ENCODE measurements at places on chromosomes 2 and 18.

- DNase-seq, result no peak
Observed at GRCh38 chr2:174535757-174536703, 49.2 kb upstream of the GPR155 start.

GRCh38 chr2:26130763-26131162, 42.1 kb upstream of the GAREM2 start:
- no peak for DNase-seq

DNA sequence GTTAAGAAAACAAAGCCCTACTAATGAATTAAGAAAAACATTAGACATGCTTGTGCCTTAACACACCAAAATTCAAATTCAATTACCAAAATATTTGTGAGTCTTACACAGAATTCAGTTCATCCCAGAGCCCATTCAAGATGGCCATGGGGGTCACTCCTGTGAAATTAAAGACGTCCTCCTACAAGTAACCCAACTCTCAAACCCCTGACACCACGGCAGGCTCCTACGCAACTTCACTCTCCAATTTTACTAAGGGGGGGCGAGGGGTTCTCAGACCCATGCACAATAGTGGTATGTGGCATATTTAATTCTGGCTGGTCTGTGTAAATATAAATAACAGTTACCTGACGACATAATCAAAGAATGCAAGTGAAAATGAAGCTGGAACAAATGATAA, 5.0 kb downstream of the ZNF516 start:
- no peak for DNase-seq

GRCh38 chr18:40371673-40372072, 1583.4 kb upstream of the PIK3C3 start:
- peak; percentile 15 for DNase-seq

GRCh38 chr2:99255491-99256318, at the start of gene LYG2:
Gene LYG2, minus strand, starts transcription at chr2:99255666. Its CDS starts 1,406 bp downstream, at chr2:99254260.
- no peak for DNase-seq

DNA sequence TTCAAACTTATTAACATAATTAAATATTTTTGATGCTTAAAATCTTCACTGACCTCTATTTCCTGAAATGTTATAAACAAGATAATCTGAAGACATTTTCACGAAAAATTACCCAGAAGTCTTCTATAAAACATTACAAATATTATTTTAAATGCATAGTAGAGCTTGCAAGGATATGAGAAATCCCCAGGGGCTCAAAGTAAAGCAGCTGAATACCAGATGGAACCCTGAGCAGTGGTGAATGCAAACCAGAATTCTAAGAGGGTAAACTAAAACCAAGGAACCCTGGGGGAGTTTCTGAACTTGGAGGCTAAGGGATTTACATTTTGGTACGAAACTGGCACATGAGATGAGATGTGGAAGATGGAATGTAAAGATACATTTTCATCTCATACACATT, 83.6 kb downstream of the FSHR start:
- DNase-seq, result no peak

DNA sequence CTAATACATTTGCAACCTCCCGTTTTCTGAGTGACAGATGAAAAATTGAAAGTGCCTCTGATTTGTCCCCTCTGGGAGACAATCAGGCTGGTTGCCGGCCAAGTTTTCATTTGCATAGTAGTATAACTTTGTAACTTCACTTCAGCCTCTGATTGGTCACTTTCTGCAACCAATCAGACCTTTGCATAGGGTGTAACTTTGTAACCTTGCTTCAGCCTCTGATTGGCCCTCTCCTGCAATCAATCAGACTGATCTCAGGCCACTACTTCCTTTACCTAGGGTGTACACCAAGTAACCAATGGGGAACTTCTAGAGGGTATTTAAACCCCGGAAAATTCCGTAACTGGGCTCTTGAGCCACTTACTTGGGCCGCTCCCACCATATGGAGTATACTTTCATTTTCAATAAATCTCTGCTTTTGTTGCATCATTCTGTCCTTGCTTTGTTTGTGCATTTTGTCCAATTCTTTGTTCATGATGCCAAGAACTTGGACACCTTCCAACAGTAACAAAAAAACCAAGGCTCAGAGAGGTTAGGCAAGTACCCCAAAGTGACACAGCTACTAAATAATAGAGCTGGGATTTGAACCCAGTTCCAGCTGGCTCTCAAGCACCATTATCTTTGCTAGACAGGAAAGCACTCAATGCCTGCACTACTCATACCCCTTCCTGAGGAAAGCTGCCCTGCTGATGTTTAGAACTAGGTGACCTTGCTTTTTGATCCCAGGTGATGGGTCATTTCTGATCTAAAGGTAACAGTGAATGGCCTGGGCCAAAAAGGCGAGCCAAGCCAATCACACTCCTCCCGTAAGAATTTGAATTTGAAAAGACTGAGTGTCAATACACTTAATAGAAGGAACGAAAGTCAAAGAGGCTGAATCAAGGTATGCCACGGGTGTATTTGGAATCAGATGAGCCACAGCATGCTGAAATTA, 10.9 kb upstream of the MYOM1 start:
- no peak for DNase-seq

DNA sequence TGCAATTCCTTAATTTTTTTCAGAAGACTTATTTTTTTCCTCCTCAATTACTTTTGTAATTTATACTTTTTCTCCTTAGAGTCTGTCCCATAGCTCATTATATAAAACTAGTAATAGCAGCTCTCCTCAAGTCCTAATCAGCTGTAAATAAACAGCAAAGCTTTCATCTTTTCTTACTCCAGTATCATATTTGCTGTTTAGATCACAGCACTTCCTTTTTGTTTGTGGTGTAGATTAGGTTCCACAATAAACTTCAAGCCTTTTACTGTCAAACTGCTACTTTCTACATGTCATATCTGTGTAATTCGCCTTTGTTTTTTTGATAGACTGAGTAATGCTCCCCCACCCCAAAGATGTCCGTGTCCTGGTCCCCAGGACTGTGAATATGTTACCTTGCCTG, 25.5 kb downstream of the GCG start:
- no peak for DNase-seq

- DNase-seq, result no peak
Observed at GRCh38 chr18:37779220-37779619, 213.6 kb upstream of the CELF4 start.

- no peak for DNase-seq
Observed at GRCh38 chr2:29047083-29047845, 27.1 kb downstream of the PCARE start.

- DNase-seq, result no peak
Observed at GRCh38 chr2:59969161-59969560, 584.3 kb downstream of the BCL11A start.

- no peak for DNase-seq
Observed at GRCh38 chr2:143402451-143402850, 273.2 kb downstream of the ARHGAP15 start.
